ENCODE measurements at places on chromosomes 4 and X.

- no peak for DNase-seq
Measured at GRCh38 chr4:2338754-2339457, 77.0 kb upstream of the MXD4 start.

DNA sequence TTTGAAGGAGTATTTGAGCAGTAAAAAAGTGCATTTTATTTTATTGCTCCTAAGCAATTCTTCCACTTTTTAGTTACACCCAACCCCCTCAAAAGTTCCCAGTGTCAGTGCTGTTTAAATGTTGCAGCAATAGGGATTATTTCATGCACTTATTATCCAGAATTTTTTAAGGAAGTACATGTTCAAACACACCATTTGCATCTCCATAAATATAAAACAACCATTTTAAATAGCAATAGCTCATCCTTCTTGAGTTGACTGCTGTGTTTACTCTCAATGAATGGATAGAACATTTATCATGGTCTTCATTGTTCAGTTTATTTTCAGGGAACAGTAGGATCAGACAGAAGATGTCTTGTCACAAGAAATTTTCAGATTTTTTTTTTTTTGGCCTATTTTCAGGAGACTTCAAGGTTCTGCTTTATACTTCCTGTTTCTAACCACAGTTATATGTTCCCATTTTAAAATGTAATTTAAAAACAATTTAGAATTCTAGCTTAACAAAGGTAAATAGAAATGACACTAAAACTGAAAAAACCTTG, 171.9 kb downstream of the TMA16 start:
- no peak for DNase-seq

DNA sequence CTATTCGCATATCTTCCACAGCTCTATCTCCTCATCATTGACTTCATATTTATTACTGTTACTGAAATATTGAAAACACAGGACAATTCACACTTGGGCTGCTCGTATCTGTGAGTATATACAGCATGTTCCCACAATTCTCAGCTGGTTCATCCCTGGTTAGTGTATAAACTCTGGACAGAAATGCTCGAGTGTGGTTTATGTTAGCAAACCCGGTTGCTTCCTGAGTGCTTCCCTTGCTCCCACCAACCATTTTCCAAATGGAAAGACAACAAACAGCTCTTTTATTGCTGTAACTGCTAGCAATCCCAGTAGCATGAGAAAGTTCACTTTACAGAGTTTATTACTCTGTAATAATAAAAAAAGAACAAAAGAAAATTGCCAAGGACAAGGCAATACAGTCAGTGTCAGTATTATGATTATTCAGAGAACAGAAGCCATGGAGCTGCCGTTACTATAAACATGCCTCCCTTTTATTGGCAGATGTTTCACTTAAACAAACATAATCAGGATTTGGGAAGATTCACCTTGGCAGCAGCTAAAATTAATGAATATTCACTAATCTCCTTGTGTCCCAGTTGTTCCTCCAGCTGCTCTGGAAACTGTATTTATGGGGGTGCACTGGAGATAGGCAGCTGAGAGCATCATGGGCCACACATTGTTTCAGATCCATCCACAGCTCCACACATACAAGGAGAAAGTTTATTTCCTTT, 134.1 kb upstream of the GUCY1A1 start:
- DNase-seq = no peak

DNA sequence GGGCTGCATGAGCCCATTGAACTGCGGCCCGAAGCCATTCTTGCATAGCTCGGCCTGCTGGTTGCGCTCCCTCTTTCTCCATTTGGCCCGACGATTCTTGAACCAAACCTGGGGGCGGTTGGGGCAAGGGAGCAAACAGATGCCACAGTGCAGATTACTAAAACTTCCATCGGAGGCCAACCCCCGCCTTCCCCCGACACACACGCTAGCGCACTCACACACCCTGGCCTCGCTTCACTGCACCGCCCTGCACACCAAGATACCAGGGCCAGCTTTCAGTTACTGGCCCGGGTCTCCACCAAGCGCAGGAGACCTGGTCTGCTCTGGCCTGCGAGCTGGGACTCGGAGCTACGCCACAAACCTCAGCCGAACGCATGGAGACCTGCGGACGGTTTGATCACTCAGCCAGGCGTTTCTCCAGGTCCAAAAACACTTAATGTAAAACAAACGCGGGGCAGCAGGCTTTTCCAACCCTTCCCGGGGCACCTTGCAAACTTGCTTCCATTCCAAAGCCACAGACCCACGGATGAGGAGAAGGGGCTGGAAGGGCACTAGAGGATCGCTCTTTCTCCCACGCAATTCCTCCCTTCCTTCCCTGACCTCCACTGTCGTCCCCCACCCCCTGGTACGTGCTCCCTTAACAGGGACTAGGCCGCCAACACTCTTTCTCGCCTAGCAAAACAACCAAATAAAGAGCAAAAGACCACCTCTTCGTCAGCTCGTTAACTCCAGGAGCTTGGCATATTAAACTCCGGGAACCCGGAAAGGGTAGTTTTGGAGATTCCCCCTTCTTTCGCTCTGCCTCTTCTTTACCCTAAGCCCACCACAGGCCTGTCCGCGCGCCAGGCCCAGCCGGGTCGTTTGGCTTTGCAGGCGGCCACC, 4.1 kb downstream of the PITX2 start:
- DNase-seq = no peak

DNA sequence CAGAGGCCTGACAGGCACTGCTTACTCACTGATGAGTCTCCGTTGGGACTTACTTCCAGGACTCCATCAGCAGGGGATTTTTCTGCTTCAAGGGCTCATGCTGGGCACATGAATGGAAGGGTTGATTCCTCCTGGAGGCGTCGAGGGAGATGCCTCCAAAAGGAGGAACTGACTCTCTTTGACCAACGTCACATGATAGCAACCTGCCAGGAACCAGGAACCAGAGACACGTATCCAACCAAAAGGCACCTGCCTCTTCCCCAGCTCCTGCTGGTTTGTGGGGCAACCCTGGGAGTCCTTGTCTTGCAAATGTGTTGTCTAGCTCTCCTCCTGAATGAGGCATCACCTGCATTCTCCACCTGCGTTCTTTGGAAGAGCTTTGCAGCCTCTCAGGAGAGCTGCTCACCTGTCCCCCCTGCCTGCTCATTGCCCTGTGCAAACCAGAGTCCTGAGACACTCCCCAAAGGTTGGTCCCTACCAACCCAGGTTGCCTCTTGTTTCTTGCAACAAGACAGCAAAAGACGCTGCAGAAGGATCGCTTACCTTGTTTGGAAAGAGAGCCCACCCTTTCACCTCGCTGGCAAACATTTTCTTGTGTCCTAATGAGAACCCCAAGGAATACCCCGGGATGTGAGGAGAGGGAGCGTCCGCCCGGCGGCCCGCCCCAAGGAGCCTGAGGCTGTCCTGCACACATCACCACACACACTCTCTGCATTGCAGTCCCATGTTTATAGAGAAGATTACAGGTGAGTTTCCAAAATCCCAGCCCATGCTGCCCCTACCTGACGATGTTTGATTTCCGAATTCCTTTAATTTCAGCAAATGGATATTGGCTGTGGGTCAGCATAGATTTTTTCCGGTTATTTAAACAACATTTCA, 30.5 kb upstream of the SHOX start:
- no peak for DNase-seq

- no peak for DNase-seq
Measured at GRCh38 chr4:140819610-140820009, 63.4 kb upstream of the TBC1D9 start.
